ENCODE measurements at places on chromosomes 16 and 17.

DNA sequence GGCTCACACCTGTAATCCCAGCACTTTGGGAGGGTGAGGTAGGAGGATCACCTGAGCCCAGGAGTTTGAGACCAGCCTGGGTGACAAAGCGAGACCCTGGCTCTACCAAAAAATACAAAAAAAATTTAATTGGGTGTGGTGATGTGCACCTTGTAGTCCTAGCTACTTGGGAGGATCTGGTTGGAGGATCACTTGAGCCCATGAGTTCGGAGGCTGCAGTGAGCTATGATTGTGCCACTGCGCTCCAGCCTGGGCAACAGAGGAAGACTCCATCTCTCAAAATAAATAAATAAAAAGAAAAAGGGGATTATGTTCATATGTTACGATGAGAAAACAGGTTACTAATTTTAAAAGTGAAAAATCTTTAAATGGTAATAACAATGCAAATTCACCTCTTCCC, 996 bp downstream of the MLKL start:
- no peak for DNase-seq

- DNase-seq, result no peak
Observed at GRCh38 chr16:35011-35677, 18.3 kb downstream of the POLR3K start.

GRCh38 chr17:47862621-47863440, 11.9 kb upstream of the SP6 start:
- peak; percentile 86 for DNase-seq

- no peak for DNase-seq
Observed at GRCh38 chr17:7613769-7614424, 800 bp downstream of the FXR2 start.

GRCh38 chr17:50430821-50431618, 5.0 kb downstream of the ACSF2 start:
- DNase-seq, result no peak

DNA sequence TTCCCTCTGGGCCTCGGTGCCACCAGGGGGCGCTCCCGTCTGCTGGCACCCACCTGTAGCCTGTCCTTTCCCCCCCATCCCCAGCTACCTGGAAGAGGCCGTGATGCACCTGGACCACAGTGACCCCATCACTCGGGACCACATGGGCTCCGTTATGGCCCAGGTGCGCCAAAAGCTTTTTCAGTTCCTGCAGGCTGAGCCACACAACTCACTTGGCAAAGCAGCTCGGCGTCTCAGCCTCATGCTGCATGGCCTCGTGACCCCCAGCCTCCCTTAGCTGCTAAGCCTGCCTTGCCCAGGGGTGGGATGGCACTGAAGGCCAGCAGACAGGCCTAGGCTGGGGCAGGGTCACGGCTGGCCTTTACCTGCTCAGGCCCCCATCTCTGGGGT, 818 bp upstream of the NRN1L start:
- no peak for DNase-seq

GRCh38 chr17:50904518-50905459, 38.6 kb upstream of the TOB1 start:
- DNase-seq, result no peak

- DNase-seq, result peak; percentile 23
Observed at GRCh38 chr16:74844041-74844980, 69.7 kb upstream of the FA2H start.

- no peak for DNase-seq
Observed at GRCh38 chr16:85393674-85394451, 219.3 kb upstream of the GSE1 start.
